Activated T-helper 1 cell treated with anti-CD3 and anti-CD28 coated beads, Interleukin-12 subunit alpha, Interleukin-12 subunit beta, Interleukin-2, Interleukin-4 antibody, amounts not matched to agents 30 ng/mL and 10 ng/mL and 1 ng/mL, durations not matched to agents 14 hours and 24 hours and 36 hours (primary cell): ENCODE measurements at places on chromosomes 6 and 20. TPM values are rescaled to one million over a fixed set of nuclear protein-coding genes. Genes with fewer than 3 reads are reported as not detected.

Gene NNAT
- total RNA-seq: 0.29 TPM in 1 of 2 replicates, not detected in the other

Gene RWDD1
- 41.4 and 41.5 TPM in 2 replicates for total RNA-seq

Gene CD24
- total RNA-seq: 0.56 and 0.65 TPM in 2 replicates

Gene SRC
- total RNA-seq: 6.2 and 6.4 TPM in 2 replicates

Gene ERVFRD-1
- not detected in 2 replicates for total RNA-seq

DNA sequence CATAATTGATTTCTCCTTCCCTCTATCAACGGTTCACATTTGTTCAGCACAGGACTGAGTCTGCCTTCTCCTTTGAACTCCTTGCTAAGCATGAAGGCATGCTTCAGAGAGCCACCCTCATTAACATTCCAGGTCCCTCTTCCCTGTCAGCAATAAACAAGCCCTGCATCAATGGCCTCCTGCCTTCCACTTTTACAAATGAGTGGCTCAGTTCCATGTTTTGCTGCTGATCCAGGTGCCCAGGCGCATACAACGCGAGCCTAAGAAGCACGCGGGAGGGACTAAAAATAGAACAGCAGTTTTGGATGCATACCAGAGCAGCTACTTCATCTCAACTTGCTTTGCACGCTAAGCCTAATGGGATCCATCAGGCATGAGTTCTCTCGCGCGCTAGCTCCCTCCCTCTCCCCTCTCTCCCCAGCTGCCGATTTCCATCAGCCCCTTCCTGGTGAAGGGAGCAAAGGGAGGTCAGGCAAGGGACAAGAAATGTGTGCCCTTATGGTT, 53.4 kb downstream of the TRAF3IP2 start:
- no peak for DNase-seq

GRCh38 chr6:106138151-106138550, 52.0 kb downstream of the PRDM1 start:
- no peak for DNase-seq

DNA sequence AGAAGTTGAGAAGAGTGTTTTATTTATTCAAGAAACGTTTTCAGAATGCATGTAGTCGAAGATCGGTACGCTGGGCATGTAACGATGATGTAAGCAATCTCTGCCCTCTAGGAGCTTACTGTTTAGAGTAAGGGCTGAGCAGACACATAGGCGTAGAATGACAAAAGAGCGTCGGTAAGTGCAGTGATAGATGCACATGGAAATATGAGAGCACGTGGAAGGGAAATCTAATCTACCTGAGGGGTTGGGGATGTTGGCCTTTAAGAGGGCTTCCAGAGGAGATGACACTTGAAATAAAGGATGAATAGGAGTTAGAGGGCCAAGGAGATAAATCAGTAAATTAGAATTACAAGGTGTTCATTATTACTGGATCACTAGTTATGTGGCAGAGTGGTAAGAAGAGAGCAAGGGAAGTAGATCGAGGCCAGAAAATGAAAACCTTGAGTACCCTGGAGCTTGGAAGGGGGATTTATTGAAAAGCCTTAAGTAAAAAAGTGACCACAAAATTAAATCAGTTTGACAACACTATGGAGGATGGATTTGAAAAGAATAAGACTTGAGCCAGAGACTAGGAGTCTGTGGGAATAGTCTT, 782 bp downstream of the TRMT11 start:
- no peak for DNase-seq

DNA sequence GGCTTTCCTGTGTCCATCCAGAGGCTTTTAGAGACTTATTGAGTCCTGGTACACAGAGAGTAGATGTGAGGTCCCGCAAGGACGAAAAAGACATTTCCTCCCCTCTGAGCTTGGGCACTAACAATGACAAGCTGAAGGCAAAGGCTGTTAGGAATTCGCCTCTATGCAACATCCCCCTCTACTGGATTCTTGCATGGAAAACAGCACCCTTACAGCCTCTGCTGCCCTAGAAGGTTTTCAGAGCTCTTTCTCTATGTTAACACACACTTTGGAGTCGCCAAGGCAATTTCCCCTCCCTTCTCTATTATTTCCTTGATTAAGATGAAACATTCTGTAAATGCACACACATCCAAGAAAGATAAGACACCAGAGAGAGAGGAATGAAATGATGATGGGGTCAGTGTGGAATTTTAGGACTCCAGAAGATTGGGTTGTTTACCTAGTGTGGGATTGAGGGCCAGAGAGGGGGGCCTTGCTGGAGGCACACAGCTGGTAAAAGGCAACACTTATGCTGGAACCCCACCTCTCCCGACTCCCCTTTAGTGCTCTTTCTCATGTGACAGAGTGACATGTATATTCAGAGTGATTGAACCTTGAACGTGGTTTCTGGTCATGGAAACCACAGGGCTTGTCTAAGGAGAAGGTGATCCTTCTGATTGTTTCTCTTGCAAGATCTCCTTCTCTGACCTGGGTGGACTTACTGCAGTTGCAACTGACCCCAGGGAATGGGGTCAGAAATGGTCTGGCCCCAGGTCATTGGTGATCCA, 300.7 kb downstream of the CLIC5 start:
- DNase-seq: peak; percentile 46

- no peak for DNase-seq
These were observed 58.9 kb upstream of the SGK1 start for GRCh38 chr6:134376785-134377184.

GRCh38 chr6:16894301-16894700, 133.0 kb upstream of the ATXN1 start:
- DNase-seq: no peak

DNA sequence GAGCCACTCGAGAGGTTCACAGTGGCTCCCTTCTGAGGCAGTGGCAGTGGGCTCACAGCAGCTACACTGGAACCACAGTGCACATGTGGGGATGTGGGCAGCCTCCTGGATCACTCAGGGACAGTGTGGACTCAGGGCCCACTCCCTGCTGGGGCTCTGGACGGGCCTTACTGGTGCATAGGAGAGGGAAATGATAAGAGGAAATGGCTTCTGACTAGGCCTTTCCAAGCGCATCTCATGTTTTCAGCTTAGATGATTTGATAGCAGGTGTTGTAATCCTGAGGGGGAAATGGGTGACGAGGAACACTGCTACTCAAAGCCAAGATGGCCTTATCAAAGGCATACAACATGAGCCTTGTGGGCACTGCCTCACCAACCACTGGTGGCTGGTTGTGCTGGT, 44.0 kb downstream of the PANK2 start:
- no peak for DNase-seq

DNA sequence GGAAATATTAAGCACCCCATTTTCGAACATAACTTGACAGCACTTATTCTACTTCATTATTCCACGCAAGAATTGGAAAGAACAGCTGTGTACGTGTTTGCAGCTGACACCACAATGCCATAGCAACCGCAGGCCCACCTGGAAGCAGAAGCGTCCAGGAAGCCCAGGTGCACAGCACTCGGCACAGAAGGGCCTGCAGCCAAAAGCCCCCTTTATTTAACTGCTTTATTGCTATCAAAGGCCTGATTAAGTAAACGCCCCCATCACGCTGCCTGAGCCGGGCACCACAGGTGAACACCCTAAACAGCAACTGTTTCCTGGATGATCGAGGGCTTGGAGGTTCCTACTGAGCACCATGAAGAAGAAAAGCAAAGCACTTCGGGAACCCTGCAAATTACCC, 6.3 kb downstream of the TAF4 start:
- DNase-seq: no peak
